ENCODE measurements at places on chromosomes 6 and 20. TPM values are rescaled to one million over a fixed set of nuclear protein-coding genes. Genes with fewer than 3 reads are reported as not detected.

DNA sequence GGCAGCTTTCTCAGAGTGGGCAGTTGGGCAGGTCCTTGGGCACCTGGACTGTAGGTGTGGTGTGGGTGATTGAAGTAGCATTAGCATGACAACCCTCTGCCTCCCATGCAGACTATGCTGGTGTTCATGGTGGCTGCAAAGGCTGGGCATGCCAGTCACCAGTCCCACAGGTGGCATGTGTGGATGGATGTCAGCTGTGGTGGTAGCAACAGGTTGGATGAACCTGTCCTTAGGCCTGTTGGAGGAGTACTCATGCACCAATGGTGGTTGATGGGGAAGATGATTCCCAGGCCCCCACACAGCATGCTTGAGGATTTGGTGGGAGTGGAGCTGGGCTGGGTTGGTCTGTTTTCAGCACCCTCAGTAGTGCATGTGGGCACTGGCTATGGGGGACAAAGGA lies 251.1 kb downstream of the PAX1 start:
- DNase-seq = no peak

- DNase-seq = peak; percentile 79
These were observed 8.0 kb downstream of the FOXC1 start for GRCh38 chr6:1617466-1618310.

GRCh38 chr6:108653949-108654348 lies 93.2 kb downstream of the FOXO3 start:
- peak; percentile 70 for DNase-seq

DNA sequence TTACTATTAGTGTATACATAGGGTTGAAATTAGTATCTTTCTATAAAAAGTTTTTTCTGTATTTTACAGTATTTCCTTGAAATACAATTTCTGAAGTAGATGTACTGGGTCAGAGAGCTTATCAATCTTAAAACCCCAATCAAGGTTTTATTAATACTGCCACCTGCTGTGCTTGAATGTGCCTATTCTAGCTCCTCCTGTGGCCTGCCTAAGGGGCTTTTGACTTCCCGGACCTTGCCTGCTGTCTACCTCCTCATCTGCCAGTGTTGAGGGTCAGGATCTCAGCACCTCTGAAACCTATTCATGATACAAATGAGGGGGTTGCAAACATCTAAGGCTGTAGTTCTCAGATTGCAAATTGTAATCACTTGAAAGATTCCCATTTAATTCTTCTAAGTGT lies 9.2 kb downstream of the PACRG start:
- no peak for DNase-seq

DNA sequence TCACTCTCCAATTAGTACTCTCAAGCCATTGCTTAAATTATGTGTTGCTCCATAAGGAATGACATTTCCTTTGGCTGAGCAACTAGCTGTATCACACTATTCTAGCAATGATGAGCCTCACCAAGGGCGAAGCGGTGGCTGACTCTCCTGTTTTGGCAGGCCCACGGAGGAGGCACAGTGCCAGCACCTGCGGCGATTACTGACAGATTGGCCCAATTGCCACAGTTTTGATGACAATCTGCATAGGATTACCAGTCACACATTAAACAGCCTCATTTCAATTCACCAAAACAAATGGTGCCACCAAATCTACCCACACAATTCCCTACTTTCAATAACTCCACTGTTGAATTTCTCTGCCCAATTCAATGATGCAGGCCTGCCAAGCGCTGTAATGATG lies 286.9 kb downstream of the PTPRK start:
- DNase-seq = no peak

GRCh38 chr6:155795173-155795796 lies 339.6 kb upstream of the NOX3 start:
- DNase-seq = peak; percentile 67

DNA sequence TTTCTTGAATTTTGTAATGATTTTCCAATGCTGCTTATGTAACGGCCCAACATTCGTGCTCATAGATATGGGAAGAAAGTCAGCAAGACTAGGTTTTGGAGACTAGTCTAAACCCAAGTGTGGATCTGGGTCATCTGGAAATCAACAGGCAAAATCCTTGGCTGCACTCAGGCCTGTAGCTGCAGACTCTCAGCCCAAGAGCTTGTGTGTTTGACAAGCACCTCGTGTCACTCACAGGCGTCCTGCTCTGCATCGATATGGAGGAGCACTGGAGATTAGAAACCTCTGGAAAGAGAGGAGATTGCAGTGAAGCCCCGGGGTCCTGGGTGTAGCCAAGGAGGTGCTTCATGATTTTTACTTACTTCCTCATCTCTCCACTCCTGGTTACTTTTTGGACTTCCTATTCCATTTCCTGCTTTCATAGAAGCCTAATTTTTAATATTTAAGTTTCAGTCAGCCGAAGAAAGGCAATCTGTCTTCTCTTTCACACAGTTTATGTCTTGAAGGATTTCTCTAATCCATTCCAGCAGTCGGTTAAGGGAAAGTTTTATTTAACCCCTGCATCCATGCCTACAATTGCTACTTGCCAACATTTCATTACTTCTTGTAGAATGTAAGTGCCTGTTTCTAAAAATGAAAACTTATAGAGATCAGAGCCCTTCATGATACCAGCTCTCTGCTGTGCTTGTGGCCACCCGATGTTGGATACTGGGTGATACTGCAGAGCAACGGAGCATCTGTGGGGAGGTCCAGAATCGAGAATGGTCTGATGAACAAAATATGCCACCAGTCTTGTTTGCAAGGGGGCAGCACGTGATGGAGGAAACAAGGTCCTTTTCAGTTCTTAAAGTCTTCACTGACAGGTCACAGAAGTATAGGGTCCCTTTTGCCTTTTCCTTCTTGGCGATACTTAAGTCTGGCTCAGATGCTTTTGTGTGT lies 296.3 kb downstream of the QKI start:
- DNase-seq = no peak

DNA sequence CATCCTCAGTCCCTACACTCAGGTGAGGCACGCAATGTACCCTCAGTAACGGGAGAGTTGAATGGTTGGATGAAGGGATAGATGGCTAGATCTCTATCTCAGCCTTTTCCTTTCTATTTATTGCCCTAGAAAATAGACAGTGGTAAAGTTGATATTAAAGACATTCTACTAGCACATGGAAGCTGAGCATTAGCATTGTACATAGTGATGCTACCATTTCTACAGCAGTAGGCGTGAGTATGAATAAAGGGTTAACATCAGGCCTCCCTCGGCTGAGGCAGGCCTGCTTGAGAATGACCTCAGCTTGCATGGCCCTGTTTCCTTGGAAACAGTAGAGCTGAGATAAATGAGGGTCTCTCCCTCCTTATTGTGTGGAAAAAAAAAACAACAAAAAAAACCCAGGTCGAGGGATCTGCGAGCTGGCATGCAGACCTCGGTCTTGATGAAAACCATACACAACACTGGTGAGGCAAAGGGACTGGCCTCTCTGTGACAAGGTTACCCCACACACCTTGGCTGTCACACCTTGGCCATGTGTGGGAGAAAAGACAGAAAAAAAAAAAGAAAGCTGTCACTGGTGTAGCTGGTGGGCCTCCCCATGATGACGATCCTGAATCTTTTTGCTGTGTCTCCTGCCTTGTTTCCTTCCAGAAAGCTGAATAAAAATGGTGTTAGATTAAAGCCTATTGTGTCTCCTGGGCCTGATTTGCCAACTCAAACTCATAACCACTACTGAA lies 160.0 kb downstream of the HACE1 start:
- DNase-seq = no peak

DNA sequence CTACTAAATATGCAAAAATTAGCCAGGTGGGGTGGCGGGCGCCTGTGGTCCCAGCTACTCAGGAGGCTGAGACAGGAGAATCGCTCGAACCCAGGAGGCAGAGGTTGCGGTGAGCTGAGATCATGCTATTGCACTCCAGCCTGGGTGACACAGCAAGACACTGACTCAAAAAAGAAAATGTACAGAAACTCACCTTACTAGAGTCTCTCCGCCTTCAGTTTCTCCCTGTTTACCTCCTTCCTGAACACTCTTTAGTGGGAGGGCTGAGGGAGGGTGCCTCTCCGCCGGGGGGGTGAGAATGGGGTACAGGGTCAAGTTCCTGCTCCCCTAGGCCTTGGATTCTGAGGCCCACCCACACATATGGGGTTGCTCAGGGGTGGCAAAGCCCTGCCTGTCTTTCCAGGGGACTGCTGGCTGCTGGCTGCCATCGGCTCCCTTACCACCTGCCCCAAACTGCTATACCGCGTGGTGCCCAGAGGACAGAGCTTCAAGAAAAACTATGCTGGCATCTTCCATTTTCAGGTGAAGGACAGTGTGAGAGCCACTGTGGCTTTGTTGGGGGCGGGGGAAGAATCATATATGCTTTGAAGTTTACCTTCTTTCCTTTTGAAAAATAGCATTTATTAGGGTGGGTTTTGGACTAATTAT lies 13.4 kb downstream of the CAPN11 start:
- DNase-seq = no peak

- DNase-seq = peak; percentile 48
These were observed 15.9 kb upstream of the ADGRF1 start for GRCh38 chr6:47057830-47058540.

GRCh38 chr20:17558154-17558940 lies 11.5 kb upstream of the DSTN start:
- DNase-seq = peak; percentile 93

GRCh38 chr6:572596-573265 lies 84.2 kb downstream of the HUS1B start:
- DNase-seq = peak; percentile 16

- DNase-seq = no peak
These were observed 6.6 kb downstream of the ZNF335 start for GRCh38 chr20:45965169-45966002.

DNA sequence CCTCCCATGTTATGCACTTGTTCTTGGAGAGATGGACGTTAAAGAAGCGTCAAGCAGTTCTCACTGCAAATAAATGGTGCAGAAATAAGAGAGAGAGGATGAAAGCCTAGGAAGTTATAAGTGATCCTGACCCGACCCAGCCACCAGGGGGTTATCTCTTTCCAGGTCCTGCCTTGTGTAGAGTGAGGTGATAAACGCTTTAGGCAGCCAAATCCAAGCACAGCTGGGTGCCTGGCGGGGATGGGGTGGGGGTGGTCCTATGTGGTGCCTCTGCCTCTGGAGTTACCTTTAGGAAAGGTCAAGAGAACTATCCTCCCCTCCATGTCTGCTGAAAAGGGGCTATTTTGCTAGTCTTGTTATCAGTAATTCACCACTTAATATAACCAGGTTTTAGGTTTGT lies 9.2 kb upstream of the TFAP2A start:
- no peak for DNase-seq

DNA sequence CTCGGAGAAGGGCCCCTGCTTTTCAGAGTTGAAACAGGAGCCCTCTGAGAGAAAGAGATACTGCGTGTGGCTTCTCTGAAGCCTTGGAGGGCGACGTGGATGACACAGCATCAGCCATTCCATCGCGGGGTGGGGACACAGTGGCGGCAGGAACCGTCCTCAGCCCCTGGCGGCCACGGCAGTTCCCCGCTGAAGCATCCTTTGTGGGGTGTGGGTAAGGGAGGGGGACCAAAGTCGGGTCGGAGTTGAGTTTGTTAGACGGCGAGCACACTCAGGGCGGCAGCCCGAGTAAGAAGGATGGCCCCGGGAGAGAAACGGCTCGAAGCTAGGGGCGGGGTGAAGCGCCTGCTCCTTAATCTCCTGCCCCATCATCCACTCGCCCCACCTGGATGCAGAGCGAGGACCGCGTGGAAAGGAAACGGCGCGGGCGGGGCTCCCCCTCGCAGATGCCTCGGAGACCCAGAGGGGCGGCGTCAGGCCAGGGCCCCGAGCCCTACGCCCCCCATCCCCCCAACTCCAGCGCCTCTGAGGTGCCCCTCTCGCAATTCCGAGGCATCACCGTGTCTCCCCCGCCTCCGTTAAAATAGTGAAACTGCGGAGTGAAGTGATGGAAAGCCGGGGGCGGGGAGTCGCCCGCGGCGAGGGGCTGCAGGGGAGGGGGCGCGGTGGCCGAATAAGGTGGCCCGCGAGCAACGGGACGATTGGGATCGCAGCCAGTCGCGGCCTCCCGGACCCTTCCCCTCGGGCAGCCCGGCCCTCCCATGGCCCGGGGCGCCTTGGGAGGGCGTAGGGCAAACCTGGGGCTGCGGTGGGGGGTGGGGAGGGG lies 796 bp upstream of the RREB1 start:
- DNase-seq = no peak

DNA sequence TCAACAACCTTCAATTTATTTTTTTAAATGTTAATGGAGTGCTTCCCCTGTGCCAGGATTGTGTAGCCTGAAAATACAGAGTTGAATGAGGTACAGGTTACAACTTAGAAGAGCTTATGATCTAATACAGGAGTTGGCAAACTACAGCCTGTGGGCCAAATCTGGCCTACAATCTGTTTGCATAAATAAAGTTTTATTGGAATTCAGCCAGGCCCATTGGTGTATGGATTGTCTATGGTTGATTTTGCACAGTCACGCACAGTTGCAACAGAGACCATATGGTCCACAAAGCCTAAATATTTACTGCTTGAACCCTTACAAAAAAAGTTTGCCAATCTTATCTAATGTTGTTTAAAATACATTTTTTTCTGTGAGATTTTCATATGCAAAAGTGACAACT lies 177.3 kb upstream of the CCN2 start:
- DNase-seq = no peak

DNA sequence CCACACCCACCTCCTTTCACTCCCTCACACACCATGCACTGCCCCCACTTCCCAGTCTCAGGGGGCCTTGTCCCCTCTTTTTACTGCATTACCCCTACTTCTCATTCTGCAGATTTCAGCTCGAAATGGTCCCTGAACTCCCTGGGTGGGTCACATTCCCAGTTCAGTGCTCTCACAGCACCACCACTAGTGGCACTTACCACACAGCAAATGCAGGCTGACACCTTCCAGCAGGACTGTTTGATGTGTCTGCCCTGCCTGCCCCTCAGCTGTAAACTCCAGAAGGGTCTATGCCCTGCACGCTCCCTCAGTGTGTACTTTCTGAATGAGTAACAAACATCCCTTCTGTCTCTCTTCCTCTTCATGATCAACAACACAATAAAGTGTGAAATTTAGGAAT lies 4.0 kb downstream of the DYNLT1 start:
- no peak for DNase-seq

GRCh38 chr20:49361862-49362660 lies 84.2 kb upstream of the ZNFX1 start:
- DNase-seq = no peak

GRCh38 chr6:14310960-14311359 lies 193.4 kb downstream of the CD83 start:
- DNase-seq = peak; percentile 61

GRCh38 chr6:125886021-125886420 lies 70.5 kb upstream of the HINT3 start:
- DNase-seq = no peak

DNA sequence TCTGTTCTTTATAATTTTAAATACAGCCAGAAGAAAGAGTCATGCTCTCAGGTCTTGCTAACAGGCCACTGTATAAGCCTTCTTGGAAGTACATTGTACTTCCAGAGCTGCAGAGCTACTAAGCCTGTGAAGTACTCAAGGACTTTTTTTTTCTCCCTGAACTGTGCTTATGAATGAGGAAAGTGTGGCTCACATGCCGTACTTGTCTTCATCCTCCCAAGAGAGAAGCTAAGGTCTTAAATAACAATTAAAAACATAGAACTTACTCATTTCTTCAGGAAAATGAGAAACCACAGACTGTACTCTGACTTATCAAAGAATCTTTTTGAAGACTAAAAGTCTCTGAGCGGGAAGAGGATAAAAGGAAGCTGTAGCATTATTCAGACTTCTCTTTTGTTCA lies 218.3 kb downstream of the HTR1B start:
- DNase-seq = no peak

The ECT2L gene
- total RNA-seq = under 0.01 TPM

The OR12D3 gene
- total RNA-seq = not detected

The FKBP1A gene
- total RNA-seq = 39.3 TPM

The ANGPT4 gene
- total RNA-seq = not detected

The COL20A1 gene
- not detected for total RNA-seq

The ZNF334 gene
- total RNA-seq = 14.0 TPM

The C6orf58 gene
- total RNA-seq = not detected

The RBBP8NL gene
- not detected for total RNA-seq

All from fibroblast of the aortic adventitia (primary cell).